ENCODE measurements at places on chromosomes 6 and 20.
A peak's percentile ranks its signal among the peaks of the same experiment; 100 is the strongest.

DNA sequence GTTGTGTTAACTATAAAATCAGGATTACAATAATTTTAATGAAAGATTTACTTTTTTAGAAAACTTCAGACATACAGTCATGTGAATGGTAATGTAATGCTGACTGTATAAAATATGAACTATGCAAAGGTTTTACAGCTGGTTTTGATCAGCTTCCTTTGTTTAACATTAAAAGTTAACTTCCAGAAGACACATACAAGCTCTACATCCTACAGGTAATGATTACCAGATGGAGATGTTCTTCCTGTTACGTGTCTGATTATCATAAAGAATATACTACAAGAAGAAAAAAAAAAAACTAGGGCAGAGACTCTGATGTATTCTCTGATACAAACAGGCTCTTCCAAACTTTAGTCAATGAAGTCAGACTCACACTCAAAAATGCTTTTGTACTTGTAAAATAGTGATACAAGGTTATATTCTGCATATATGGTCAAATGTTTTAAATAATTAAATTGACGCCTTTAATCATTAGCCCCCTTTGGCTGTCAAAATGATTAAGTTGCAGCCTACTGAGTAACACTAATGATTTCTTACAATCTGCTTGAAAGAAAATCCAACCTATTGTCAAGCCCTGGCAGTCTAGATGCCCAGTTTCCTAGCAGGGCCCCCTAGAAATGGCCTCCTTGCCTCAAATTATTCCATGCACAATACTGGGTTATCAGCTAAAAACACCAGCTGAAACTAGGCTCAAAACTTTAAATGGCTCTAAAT, 251.8 kb upstream of the RUNX2 start:
- DNase-seq: no peak

GRCh38 chr6:115740907-115741306, 319.8 kb downstream of the FRK start:
- DNase-seq: no peak

DNA sequence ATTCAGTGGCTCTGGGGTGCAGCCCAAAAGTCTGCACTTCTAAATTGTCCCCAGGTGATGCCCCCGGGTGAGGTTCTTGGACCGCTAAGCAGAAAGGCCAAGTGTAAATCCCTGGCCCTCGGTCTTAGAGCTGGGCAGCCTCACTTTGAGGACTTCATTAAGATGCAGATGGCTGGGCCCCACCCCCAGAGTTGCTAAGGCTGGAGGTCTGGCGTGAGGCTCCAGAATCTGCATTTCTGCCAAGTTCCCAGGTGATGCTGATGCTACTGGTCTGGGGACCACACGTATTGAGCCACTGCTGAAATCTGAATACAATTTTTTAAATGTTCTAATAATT, 735 bp upstream of the SLC23A2 start:
- DNase-seq: no peak

- no peak for DNase-seq
Measured at GRCh38 chr6:157335829-157336228, 12.5 kb upstream of the TMEM242 start.

GRCh38 chr6:11865680-11866300, 87.2 kb upstream of the ADTRP start:
- no peak for DNase-seq

- no peak for DNase-seq
Measured at GRCh38 chr6:33075568-33076405, at the start of gene HLA-DPB1. Gene HLA-DPB1, plus strand, starts transcription at chr6:33075990. Its CDS starts 52 bp downstream, at chr6:33076042.

- peak; percentile 45 for DNase-seq
Measured at GRCh38 chr6:9412951-9413559, 977.7 kb upstream of the SLC35B3 start.

- no peak for DNase-seq
Measured at GRCh38 chr6:110102411-110102810, 77.1 kb downstream of the WASF1 start.

- no peak for DNase-seq
Measured at GRCh38 chr6:28068067-28068466, 12.3 kb upstream of the ZNF165 start.

DNA sequence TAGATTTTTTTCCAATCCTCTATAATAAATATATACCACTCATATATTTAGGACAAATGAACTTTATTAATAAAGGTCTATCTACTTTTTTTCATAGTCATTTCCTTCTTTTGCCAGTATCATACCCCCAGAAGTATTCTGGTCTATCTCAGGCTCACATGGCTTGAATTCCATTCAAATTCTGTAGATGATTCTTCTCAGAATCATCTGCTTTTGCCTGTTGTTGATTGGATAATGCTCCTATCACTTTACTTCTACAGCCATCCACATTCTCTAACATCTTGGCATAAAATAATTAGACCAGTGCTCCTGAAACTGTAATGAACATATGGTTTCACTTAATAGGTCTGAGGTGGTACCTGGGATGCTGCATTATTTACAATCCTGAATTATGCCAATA, 121.2 kb downstream of the GFRAL start:
- no peak for DNase-seq

- DNase-seq: peak; percentile 17
Measured at GRCh38 chr6:98946879-98947410, 801 bp downstream of the FBXL4 start.

DNA sequence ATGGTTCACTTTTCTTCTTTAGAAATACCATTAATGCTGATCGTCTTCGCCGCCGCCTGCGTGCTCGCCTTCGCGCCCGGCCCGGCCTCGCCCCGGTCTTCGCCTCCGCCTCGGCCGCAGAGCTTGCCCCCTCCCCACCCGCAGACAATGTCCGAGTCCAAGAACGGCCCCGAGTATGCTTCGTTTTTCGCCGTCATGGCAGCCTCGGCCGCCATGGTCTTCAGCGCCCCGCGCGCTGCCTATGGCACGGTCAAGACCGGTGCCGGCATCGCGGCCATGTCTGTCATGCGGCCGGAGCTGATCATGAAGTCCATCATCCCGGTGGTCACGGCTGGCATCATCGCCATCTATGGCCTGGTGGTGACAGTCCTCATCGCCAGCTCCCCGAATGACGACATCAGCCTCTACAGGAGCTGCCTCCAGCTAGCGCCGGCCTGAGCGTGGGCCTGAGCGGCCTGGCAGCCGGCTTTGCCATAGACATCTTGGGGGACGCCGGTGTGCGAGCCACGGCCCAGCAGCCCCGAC, 4.8 kb upstream of the PRPH2 start:
- DNase-seq: peak; percentile 37

All from adrenal gland (tissue), 19 donors.